T-cell (primary cell): ENCODE measurements at places on chromosomes 1 and 21.

GRCh38 chr1:98197356-98197755 lies 276.5 kb upstream of the DPYD start:
- no peak for DNase-seq

- DNase-seq, result no peak
These were observed 44.7 kb downstream of the SLC30A10 start for GRCh38 chr1:219883400-219884332.

GRCh38 chr21:27258742-27259448 lies 292.0 kb upstream of the ADAMTS5 start:
- DNase-seq, result no peak

DNA sequence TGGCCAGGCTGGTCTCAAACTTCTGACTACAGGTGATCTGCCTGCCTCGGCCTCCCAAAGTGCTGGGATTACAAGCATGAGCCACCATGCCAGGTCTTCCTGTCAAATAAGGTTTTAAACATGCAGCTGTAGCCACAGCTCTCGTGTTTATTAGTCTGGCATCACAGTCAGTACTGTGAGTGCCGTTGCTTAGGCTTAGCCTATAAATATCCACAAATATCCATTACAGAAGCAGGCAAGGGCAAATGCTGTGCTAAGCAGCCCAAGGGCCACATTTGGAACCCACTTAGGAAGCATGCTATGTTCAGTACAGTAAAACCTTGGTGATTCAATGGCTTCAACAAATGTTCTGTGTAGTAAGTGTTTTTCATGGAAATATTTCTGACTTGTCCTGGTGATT lies 75.9 kb downstream of the KIF1B start:
- no peak for DNase-seq

DNA sequence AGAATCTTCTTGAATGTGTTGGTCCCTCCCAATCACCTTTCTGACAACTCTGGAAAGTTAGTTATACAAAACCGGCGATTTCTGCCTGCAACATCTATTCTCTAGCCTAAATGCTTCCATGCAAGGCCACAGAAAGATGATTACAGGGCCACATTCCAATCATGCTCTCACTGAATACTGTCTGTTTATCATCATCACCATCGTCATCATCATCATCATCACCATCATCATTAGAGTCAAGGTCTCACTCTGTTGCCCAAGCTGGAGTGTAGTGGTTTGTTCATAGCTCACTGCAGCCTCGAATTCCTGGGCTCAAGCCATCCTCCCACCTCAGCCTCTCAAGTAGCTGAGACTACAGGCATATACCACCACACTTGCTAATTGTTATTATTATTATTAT lies 521.2 kb upstream of the DAB1 start:
- DNase-seq, result no peak

DNA sequence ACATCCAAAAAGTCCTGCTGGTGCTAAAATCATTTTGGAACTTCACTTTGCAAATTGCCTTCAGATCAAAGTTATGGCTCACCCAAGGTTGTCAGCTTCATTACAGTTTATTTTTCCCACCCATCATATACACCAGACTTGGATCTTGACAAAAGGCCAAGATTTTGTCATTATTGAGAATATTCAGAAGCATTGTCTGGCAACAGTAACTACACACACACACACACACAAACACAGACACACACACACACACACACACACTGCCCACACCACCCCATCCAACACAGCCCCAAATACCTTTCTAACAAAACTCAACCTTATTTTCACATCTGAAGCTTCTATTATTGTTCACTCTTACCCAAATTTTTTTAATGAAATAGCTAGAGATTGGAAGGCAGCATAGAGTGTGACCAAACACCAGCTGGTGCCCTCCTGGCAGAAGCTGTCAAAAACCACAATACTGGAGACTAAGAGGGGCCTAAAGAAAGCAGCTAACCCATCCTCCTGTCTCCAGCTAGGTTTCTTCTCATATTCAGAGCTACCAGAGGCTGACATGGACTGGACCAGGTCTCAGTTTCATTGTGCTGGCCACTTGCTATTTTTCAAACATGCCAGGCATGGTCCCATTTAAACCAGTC lies 139.1 kb upstream of the ZC3H11B start:
- DNase-seq, result no peak

GRCh38 chr21:39453571-39454179 lies 1.9 kb downstream of the SH3BGR start:
- no peak for DNase-seq

DNA sequence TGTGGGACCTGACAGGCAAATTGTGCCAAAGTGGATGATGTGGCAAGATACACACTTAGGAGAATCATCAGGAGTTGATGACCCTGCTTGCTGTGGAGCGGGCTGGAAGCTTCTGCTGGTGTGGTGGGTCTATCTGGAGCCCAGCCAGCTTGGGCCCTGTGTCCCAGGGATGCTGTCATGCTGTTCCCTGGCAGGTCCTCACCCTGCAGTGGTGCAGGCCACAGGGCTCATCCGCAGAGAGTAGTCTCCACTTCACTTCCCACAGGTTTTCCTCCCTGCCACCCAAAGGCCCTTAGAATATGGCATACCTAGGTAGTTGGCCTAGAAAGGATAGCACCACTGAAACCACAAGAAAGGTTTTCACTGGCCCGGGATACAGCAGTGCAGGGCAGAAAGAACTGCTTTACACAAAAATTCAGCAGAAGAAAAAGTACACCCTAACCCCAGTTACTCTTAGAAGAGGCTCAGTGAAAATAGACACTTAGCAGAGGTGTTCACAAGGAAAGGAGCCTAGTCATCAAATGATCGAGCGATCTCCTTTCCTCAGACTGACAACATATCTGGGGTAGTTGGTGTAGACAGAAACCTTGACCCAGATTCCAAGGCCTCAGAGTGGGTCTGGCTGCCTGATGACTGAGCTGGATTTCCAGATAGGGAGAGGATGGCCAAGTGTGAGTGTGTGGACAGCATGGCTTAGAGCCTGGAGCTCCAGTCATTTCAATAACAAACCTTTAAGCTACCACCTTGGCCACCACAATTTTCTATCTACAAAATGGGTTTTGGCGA lies 1.3 kb upstream of the C1orf226 start:
- DNase-seq, result no peak

DNA sequence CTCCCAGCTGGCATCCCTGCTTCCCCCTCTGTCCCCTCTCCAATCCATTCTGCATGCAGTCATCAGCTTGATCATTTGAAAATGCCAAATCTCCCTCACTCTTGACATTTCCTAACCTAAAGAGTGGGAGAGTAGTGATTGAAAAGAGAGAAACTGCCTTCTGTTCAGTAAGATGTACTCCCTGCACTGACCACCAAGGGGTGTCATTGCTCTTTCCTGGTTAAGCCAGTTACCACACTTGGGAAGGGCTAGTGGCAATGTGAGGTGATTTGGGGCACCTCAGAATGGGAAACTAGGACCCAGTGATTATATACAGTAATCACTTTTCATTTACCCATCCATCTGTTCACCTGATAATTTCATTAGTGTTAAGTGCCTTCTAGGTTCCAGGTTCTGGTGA lies 6.9 kb upstream of the TMEM269 start:
- peak; percentile 13 for DNase-seq

GRCh38 chr1:23872421-23872820 lies 4.3 kb upstream of the FUCA1 start:
- no peak for DNase-seq

GRCh38 chr1:93442008-93442666 lies 5.8 kb upstream of the FNBP1L start:
- DNase-seq, result no peak

- DNase-seq, result no peak
These were observed 30.7 kb downstream of the PPP2R5A start for GRCh38 chr1:212315907-212316306.

DNA sequence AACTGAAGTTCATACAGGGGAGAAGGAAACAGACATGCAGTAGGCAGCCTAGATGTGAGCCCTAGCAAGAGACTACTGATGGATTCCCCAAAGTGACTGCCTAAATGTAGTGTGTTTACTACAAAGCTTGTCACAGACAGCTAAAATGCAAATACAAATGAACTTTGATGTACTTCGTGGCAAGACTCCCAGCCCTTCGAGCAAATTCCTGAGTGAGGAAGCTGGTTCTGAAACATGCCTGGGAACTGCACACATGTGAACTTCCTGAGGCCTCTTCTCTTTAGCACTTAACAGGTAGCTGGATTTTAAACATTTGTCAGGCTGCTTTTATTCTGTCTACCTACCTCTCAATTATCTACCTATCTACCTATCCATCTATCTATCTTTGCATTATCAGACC lies 6.7 kb upstream of the IRF2BP2 start:
- no peak for DNase-seq

- DNase-seq, result no peak
These were observed 145.3 kb downstream of the DYRK1A start for GRCh38 chr21:37511848-37512247.

- DNase-seq, result no peak
These were observed 169.6 kb upstream of the LHX8 start for GRCh38 chr1:74964508-74965102.

DNA sequence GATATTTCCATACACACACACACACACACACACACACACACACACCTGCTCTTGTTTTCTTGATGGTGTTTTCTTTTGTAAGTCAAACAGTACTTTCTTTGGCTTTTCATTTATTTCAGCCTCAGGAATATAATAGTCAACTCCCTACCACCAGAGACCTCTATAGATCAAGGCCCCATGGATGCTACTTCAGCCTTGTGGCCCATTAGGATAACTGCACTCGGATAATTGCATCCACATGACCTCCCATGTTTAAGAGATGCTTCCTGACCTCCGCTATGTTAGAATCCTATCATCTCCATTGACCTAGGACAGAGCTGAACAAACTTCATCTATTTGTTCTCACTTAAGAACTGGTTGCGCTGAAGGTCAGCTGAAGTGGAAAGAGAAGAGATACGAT lies 1094.0 kb upstream of the B3GALT2 start:
- no peak for DNase-seq

DNA sequence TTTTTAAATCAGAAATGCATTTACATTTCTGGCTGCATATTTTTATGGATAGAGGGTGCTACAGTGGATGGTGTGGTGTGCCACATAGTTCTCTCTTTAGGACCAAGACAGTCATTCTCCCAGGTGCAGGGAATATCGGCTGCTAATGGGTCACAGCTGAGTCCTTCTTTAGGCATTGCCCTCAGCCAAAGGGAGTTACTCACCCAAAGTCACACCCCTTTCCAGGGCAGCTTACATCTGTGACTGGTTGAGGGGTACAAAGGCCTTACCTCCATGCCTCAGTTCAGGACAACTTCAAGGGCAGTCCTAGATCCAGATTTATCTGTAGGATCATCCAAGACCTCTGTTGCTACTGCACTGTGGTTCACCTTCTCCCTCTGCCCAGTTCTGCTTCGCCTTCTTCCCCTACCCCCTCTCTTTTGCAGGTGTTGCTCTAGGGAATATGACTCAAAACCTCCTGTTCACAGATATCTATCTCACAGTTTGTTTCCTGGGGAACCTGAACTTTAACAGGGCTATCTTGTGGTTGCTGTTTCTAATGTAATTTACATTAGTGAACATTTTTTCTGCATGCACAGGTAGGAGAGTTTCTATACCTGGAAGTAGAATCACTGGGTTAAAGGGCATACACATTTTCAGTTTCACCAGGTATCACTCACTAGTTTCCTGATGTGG lies 413.9 kb downstream of the RPS6KC1 start:
- no peak for DNase-seq

DNA sequence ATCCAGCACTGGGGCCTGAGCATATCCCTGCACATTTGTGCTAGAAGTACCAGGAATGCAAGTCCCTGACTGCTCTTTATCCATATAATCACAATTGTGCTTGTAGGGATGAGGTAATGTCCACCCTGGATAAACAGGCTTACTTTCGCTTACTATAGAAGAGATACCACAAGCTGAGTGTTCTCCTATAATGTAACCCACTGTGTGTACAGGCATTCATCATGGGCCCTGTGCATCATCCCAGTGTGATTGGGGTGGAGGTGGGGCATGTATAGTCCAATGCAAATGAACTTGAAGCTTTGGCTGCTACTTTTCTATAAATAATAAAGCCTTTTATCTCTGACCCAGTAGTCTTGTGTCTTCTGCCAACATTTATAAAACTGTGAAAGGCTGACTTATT lies 69.3 kb downstream of the MAN1A2 start:
- DNase-seq, result no peak

GRCh38 chr1:105865546-105865945 lies 1190.9 kb upstream of the PRMT6 start:
- no peak for DNase-seq

GRCh38 chr1:207818971-207819451 lies 67.2 kb downstream of the CD46 start:
- DNase-seq, result no peak

DNA sequence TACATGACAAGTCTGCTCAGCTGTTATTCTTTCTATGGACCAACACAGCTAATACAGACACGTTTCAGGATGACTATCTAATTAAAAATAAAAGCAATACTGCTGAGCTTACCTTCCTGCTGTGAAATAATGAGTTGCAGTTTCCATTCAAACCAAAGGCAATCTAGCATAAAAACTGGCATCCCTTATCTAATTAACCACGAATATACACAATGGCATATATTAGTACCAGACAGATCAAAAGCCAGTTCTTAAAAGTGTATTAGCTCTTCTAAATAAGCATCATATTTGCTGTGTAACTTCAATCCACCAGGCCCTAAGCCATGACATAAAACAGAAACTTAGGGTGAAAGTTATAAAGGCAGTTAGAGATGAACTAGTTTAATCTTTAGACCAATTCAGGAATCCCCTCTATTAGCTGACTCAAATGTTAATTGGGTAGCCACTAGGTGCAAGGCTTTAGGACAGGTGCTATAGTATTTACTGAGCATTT lies 20.6 kb downstream of the TESK2 start:
- no peak for DNase-seq

DNA sequence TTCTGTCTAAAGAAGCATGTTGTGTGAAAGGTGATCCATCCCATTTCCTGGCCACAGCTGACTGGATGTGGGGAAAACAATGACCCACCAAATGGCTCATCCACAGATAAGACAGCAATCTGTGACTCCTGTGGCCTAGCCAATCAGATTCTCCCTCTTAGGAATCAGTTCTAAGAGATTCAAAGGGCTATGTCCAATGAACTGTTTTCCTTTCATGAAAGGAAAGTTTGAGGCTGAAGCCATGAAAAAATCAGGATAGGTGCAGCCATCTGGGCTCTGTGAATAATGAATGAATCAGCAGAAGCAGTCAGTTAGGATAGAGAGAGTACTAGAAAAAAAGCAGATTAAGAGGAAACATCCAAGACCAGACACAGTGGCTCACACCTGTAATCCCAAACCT lies 164.7 kb downstream of the NRIP1 start:
- DNase-seq, result no peak
